ENCODE measurements at places on chromosomes 6 and 20.

DNA sequence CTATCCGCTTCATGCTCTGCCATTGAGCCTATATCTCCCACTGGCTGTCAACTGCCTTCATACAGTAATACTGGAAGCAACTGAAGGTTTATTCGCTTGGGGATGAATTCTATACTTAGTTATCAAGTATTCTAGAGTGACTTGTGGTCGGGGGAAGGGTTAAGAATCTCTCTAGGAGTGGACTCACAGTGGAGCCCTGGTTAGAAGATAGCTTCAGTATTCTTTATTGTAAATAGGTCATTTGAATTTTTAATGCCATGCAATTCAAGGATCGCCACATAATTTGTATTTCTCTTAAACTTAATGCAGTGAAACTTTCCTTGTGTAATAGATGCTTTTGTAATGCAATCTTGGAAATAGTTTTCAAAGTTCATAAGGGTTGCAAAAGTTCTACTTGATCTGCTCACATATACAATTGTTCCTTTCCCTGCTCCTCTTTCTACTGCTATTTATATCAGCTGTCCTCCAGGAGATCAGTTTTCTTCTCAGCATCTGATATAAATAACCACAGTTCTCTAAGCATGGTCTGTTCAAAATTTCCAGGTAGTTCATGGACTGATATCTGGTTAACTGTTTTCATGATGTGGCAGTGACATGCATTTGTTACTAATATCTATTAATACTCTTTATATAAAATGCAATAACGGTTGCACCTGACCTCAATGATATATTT, 120.3 kb downstream of the KCNQ5 start:
- no peak for DNase-seq

- DNase-seq, result no peak
Observed at GRCh38 chr6:156846845-156847599, 69.8 kb downstream of the ARID1B start.

DNA sequence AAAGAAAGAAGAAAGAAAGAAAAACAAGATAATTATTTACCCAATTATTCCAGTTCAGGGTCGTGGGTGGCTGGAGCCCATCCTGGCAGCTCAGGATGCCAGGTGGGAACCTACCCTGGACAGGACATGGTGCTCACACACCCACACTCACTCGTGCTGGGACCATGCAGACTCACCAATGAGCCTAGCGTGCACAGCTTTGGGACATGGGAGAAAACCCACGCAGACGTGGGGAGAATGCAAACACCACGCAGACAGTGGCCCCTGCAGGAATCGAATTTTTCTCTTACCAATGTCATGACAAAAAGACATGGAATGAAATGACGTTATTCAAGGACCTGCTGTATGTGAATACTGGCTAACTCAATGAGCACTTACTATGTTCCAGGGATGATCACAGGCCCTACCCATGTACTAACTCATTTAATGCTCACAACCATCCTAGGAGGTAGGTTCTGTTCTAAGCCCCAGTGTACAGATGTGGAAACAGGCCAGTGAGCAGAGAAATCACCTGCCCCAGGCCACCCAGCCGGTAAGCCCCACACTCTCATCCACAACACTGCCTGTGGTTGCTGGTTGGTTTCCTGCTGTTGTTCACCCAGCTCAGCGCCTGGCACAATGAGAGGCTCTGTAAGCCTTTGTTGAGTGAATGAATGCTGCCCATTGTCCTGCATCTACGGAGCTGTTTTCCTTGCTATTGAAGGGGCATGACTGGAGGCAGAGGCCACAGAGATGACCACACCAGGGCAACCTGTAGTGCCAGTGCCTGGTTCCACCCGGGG, 6.8 kb upstream of the PI16 start:
- DNase-seq, result no peak

DNA sequence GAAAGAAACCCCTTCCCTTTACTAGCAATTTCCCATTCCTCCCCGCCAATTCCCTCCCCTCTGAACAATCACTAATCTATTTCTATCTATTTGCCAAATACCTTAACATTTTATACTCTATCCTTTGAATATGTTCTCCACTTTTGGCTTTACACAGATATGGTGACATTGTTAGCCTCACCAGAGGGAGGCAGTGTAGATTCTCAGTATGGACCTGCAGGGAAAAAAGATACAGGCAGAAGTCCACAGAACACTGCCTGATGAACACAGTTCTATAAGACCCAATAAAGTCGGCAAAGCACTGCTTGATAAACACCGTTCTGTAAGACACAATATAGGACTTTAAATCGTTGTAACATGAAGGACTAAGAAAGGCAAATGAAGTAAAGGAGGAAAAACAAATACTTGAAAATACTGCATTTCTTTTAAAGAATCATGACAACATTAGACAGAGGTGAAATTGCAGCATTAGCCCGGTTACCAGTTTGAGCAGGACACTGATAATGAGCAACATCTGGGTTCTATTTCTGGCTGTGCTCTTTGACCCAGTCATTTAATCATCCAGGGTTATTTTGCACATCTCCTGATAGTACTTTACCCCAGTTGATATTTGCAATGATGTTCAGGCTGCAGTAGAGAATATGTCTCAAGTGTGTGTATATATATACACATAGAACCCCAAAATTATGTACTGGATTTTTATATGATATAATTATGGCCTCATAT, 296.8 kb downstream of the UTRN start:
- no peak for DNase-seq

GRCh38 chr6:92756912-92757311, 662.4 kb downstream of the EPHA7 start:
- no peak for DNase-seq

GRCh38 chr6:39777661-39778060, 14.5 kb upstream of the DAAM2 start:
- peak; percentile 86 for DNase-seq

DNA sequence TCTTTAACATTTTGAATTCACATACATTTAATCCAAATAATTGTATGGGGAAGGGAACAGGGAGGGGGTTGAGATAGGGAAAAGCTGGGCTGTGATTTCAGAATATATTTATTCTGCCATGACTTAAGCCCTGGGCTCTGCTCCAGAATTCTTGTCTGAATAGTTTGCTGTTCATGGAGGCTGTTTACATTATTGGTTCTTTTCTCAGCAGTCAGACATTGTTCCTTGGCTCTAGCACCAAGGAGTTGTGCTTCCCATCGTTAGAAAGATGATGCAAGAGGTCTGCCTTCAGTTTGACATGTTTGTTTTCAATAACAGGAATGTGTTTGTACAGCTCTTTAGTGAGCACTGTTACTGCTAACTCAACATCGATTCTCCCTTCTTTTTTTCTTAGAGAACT, 198.8 kb upstream of the CDYL start:
- no peak for DNase-seq

DNA sequence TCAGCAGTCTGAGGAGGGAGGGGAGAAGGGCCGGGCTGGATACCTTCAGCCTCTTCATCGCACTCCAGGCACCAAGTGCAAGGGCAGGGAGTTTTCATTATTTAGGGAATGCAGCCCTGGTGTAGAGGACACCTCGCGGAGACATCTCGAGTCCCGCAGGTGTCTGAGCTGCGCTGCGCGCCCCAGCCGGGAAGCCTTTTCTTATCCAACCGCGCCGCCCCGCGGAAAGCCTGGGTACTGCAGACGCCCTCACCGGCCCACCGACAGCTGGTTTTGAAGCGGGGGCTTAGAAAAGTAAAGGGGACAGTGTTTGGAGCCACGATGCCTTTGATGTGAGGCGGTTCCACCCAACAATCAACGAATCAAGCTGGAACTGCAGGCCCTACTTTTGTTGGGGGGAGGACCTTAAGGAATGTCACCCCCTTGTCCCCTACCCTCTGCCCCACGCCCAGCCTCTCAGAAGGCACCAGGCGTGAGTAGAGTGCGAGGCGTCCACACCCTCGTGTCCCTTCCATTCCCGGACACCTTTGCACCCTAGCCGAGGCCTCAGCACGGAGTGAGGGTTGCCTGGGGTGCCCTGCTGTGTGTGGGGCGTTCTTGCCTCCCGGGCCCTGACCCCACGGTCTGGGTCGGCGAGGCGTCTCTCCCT, 8.6 kb downstream of the NKX2-2 start:
- DNase-seq, result no peak

- no peak for DNase-seq
Observed at GRCh38 chr6:11952316-11952715, 59.8 kb upstream of the HIVEP1 start.

GRCh38 chr6:98847779-98848538, 13.6 kb downstream of the POU3F2 start:
- DNase-seq, result no peak

- DNase-seq, result no peak
Observed at GRCh38 chr20:44166008-44166407, 21.0 kb downstream of the JPH2 start.

- no peak for DNase-seq
Observed at GRCh38 chr6:26003102-26003694, 40.6 kb downstream of the TRIM38 start.

Data from esophagus muscularis mucosa (tissue), 4 donors.